Stimulated activated CD4-positive, alpha-beta T cell treated with anti-CD3 and anti-CD28 coated beads, Interleukin-4, amount 100 ng/mL, for 24 hours (primary cell): ENCODE measurements at places on chromosomes 12 and 14.

- no peak for DNase-seq
Observed at GRCh38 chr14:39050389-39050788, 52.6 kb downstream of the SEC23A start.

DNA sequence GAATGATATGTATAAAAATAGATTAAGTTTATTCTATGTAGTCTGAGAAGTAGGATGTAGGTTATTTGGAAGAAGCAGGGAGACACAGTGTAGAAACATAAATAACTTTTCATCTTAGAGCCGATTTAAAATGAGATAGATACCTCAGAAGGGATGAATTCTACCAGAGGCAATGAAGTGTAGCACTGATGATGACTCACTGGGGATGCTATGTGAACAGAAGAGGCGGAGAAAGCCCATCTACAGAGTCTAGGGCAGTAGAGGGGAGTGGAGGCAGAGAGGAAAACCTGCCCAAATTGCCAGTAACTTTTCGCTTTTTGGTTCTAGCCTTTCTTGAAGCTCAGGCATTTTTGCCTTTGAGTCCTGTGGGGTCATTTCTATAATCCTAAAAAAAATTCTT lies 451.8 kb downstream of the ATP23 start:
- no peak for DNase-seq

GRCh38 chr14:23438101-23438971 lies 2.9 kb upstream of the MYH7 start:
- no peak for DNase-seq

GRCh38 chr12:88339254-88339949 lies 197.3 kb downstream of the TMTC3 start:
- DNase-seq: no peak

- DNase-seq: no peak
Observed at GRCh38 chr14:31449971-31450610, 7.2 kb downstream of the DTD2 start.

- no peak for DNase-seq
Observed at GRCh38 chr14:104323551-104324175, 185.3 kb downstream of the KIF26A start.

- no peak for DNase-seq
Observed at GRCh38 chr12:197347-197746, 16.6 kb downstream of the SLC6A12 start.

GRCh38 chr12:105681341-105681740 lies 350.9 kb downstream of the C12orf75 start:
- DNase-seq: no peak
